Mucosa of descending colon (tissue), 3 donors: ENCODE measurements at places on chromosomes 4 and X.

DNA sequence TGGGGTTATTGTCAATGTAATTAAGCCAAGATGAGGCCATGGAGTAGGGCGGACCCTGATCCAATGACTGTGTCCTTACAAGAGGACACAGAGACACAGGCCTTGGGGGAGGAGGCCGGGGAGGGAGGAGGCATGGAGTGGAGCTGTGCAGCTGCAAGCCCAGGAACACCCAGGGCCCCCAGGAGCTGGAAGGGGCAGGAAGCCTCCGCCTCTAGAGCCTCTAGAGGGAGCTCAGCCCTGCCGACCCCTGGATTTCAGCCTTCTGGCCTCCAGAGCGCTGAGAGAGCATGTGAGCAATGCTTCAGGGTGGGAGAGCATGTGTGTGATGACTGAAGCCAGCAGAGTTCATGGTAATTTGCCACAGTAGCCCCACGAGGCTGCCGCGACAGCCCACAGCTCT is 234.6 kb downstream of the AFAP1 start:
- no peak for DNase-seq

- no peak for DNase-seq
Observed at GRCh38 chrX:132033166-132033565, 10.1 kb downstream of the STK26 start.

DNA sequence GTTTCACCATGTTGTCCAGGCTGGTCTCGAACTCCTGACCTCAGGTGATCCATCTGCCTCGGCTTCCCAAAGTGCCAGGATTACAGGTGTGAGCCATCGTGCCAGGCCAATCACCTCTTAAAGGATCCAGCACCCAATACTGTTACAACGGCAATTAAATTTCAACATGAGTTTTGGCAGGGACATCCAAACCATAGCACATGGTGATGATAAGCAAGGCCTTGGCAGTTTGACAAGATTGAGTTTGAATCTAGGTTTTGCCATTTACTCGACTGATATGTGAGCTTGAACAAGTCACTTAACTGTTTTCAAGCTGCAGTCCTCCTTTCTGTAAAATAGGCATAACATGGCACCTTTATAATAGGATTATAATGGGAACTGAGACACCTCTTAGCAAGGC is 84.1 kb downstream of the GPR82 start:
- DNase-seq: no peak

DNA sequence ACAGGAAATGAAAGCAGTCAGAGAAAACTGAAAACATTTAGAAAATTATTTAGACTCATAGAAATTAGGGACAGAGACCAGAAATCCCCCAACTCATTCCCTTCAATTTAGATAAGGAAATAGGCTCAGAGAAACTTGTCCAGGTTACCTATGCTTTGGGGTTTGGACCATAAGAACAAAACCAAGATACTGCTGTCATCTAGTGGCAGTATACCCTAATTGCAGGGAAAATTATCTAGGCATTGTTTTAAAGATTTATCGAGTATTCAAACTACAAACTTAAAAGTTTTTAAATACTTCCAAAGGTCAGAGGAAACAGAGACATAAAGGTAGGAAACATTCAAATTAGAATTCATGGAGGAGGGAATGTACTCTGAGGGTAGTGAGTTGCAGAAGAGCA is 67.0 kb upstream of the KLHL13 start:
- no peak for DNase-seq

DNA sequence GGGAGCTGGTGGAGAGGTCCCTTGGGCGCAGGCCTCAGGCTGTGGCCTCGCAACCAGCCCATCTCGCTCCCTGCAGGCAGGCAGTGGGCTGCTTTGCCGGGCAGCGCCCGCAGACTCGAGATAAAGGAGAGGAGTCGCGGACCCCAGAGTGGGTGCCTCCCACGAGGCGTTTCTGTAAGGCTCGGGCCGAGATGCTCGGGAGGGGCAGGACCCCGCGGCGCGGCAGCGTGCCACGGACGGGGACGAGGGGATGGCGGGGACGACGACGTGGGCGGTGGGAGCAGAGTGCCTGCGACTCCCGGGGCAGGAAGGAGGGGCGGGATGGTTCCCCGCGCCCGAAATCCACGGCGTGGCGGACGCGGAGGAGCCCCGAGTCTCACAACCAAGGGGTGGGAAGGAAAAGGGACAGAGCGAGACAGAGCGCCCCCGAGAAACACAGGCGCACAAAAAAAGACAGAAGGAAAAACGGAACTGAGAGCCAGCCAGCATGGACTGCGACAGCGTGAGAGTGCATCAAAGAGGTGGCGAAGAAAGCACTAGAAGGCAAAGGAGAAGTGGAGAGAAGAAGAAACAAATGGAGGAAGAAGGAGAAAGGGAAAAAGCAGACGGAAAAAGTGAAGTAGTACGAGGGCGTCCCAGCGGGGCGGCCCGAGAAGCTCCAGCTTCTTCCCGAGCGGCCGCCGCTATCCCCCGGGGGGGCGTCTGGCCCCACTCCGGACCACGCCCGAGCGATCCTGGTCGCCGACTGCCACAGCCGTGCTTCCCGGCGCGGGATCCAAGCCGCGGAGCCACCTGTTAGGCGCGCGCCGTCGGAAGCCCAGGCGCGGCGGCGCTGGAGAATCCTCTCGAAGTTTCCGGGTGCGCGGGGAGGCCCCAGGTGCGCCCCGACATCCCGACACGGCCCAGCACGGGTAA is 1.5 kb downstream of the BEND4 start:
- DNase-seq: no peak

GRCh38 chr4:112889619-112890527 is 159.6 kb upstream of the ANK2 start:
- DNase-seq: no peak

- no peak for DNase-seq
Observed at GRCh38 chr4:85165808-85166207, 199.3 kb upstream of the WDFY3 start.

GRCh38 chrX:27860337-27860736 is 52.5 kb downstream of the MAGEB10 start:
- no peak for DNase-seq

DNA sequence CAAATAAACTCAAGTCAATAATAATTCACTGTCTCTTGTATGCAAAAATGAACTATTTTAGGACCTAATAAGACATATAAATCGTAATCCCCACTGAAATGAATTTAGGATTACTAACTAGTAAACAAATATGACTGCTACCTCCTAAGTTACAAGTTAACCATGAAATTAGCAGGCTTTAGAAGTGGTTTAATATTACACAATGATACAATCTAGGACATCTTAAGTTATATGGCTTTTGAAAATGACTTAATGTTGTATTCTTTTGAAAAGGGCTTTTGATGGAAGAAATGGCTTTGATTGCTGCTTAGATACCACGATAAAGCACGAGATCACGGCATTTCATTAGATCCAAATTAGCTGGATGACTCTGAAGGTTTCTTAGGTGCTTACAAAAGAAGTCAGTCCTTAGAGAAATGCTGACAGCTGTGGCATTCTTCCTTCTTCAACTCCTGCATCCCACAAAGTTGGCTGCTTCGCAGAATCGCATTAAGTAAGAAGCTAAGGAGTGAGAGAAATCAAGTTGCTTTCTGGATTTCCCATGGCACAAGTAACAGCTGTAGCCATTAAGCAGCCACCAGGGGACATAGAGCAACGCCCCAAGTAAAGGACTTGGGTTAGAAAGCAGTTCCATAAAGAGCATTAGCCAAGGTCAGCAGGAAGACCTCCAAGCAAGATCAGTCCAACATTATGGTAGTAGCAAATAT is 6.9 kb downstream of the SLC10A7 start:
- DNase-seq: no peak

- no peak for DNase-seq
Observed at GRCh38 chr4:156497486-156497885, 474.1 kb downstream of the PDGFC start.

DNA sequence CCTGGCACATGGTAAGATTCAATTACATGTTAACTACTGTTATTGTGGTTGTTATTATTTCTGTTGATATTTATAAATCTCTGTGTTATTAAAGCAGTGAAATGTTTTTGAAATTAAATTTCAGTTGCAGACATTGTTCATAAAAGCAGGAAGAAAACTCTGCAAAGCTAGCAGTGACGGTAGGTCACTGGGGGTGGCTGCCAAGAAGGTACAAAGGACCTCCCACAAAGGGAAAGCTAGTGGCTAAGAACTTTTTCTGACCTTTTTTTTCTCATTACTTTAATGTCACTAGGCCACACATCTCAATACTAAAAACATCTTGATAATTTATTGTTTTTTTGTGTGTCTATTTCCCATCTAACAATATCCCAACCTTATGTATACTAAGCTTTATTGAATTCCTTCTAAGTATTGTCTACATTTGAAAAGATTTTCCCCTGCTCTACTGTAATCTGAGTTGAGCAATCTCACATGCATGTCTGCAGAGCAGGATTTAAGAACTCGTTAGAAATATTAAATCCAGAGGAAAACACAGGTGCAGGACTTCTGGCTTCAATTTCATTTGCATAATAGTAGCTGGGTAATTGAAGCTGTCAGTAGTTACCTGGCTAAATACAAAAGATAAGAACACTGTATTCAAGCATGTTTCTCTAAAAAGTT is 197.3 kb downstream of the CFAP299 start:
- DNase-seq: no peak

GRCh38 chr4:153485359-153485758 is 19.2 kb downstream of the TMEM131L start:
- DNase-seq: no peak

DNA sequence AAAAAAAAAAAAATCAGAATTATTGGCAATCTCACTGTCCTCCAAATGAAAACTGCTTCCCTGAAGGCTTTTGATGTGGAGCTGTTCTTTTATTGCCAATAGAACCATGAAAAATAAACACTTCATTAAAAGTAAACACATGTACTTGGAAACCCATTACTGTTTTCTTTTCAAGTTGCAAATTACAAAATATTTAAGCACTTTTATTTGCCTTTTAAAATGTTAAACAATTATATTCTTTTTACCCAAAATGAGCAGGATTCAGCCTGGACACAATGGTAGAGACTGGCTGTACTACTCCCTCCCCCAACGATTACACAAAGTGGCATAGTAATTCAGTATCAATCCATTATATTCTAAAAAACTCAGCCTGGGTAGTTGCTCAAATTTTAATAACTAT is 60.9 kb downstream of the SH2D1A start:
- DNase-seq: no peak

GRCh38 chr4:76439491-76439890 is 4.5 kb downstream of the SHROOM3 start:
- DNase-seq: no peak

GRCh38 chr4:2835978-2836377 is 7.7 kb upstream of the ADD1 start:
- DNase-seq: no peak

DNA sequence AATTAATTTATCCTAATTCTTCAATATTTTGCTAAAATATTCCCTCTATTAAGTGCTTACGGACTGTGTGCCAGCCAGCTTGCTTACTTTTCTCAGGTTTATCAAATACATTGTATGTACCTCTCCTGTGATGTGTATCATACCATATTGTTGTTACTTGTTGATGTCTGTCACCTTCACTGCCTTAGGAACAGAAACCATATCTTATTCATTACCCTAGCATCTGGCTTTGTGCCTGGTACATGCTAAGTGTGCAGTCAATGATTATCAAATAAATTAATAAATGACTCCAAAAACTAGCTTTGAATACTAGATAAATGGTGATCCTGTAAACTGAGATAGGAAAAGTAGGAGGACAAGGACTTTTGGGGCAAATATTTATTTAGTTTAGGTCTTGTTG is 6.9 kb downstream of the CLCN3 start:
- DNase-seq: no peak

DNA sequence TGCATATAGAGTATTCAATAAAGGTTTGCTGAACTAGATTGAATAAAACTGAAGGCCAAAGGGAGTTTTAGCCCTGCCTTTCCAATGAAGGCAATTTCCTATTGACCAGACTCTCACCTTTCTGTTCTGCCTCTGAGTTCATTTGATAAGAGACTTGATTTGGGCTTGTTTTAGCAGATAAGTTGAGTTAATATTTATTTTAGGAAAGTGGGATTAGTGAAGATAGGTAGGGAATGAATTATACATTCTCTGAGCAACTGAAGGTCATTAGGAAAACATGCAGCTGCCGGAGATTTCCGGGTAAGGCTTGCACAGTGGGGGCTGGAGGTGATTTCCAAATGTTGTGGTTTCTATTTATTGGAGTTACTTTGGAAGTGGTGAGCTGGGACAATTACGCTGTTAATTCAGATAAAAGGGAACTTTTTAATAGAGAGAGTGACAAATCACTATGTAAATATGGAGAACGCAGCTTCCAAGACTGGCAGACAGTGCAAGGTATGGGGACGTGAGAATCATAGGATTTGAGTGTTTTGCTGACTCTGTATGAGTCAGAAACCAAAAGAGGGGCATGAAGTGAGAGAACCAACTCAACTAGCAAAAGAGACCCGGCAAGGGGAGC is 553.6 kb upstream of the BOD1L1 start:
- no peak for DNase-seq

DNA sequence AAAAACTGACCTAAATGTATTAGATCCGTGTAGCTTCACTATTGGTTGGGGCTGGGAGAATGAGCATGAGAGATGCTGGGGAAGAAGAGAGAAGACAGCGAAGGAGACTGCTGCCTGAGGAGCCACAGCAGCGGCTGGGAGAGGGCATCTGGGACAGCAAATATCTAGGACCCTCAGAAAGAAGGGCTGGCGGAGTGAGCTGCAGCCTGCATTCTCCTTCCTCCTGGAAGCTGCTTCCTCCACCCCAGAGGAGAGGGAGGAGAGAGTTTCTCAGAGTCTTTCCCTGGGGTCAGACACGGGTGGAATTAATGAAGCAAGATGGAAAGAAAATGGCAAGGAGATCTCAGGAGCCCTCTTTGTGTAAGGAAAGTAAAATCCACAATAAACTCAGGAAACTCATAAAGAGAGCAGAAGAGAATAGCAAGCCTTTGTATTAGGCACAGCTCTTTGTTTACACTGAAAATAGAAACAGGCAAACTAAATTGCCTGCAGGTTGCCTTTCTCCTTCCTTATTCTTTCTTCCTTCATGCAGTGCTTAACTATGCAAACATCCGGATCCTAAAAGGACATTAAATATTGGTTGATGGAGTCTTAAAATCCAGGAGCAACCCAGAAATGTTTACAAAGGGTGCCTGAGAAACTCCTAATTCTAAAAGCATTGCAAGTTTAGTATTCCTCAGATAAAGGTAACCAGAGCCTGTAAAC is 130.3 kb upstream of the GALNT7 start:
- no peak for DNase-seq

DNA sequence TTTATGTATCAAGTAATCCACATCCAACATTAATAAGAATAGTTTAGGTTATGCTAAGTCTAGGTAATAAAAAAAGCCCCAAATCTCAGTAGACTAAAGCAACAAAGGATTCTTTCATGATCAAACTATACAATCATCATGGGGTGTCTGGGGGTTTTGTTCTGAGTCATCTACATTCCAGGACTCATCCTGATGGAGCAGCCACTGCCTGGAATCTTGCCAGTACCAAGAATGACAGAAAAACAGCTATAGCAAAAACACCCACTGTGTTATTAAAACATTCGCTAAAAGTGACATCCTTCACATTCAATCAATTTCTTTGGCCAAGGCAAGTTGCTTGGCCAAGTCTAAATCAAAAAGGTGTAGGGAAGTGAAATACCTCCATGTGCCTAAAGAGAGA is 3.9 kb upstream of the ARHGEF38 start:
- DNase-seq: no peak

GRCh38 chrX:144946666-144947065 is 300.6 kb upstream of the SPANXN1 start:
- no peak for DNase-seq

- no peak for DNase-seq
Observed at GRCh38 chrX:4978613-4979012, 1250.1 kb downstream of the NLGN4X start.
